ENCODE measurements at places on chromosomes 16 and 17.

GRCh38 chr17:44970136-44970741, 2.1 kb upstream of the C1QL1 start:
- no peak for DNase-seq

GRCh38 chr16:54055191-54055590, 231.4 kb downstream of the IRX3 start:
- no peak for DNase-seq

DNA sequence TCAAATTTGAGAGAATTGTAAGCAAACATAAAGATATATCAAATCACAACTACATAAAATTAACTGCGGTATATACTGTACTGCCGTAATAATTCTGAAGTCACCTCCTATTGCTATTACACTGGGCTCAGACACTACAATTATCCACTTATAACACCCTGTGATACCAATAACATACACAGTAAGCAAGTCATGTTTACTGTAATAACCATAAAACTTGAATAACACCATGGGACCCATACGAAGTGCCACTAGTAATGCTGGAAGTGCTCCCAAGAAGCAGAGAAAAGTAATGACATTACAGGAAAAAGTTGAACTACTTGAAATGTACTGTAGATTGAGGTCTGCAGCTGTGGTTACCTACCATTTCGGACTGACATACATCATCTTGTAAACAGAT, 24.0 kb downstream of the CMC2 start:
- DNase-seq: no peak

DNA sequence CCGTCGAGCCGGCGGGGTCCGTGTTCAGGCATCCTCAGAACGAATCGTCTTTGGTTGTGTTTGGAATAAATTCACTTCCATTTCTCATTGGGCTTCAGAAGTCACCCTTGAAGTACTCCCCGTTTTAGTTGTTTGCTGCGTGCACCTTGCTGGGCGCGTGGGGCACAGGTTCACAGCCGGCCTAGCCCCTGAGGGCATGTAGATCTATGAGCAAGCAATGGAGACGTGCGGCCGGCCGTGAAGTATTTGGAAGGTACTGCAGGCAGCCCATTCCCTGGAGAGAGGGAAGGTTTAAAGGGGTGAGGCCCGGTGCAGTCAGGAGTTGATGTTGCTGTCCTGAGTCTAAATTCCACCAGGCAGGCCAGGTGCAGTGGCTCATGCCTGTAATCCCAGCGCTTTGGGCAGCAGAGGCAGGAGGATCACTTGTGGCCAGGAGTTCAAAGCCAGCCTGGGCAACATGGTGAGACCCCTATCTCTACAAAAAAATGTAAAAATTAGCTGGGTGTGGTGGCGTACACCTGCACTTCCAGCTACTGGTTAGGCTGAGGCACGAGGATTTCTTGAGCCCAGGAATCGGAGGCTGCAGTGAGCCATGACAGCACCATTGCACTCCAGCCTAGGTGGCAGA, 714 bp downstream of the ACSF3 start:
- no peak for DNase-seq

GRCh38 chr17:4594931-4595684, 10.8 kb downstream of the SMTNL2 start:
- no peak for DNase-seq

- no peak for DNase-seq
Observed at GRCh38 chr17:73203788-73204479, 11.1 kb downstream of the COG1 start.

DNA sequence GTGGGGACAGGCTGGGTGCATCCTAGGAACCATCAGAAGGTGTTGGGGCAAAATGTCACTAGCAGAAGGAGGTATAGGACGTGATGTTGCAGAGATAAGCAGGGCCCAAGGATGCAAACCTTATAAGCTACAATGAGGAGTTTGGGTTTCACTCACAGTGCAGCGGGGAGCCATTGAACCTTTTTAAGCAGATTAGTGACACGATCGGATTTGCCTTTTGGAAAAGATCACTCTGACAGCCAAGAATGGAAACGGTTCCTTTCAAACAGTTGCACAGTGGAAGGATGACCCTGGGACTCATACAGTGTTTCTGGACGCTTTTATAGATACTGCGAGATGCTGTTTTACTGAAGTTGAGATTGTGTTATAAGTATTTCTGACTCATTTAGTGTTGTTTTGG, 131.8 kb upstream of the CACNG3 start:
- no peak for DNase-seq

GRCh38 chr17:19991252-19991885, 13.7 kb upstream of the AKAP10 start:
- no peak for DNase-seq

DNA sequence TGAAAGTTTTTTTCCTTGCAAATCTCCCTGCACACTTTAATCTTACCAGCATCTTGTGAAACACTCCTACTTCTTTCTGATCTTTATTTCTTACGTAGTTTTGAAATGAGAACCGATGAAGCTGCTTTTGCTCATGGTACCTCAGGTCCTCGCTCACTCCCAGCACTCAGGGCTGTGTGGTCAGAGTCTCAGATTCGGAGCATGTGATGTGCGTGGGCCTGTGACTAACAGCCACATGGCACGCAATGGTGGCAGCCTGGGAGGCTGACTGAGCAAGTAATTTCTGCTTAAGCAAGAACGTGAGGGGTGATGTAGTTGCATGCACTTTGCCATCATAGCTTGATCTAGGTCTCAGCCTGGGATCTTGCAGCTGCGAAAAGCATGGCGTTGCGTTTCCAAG, 624.3 kb downstream of the MAF start:
- DNase-seq: no peak

DNA sequence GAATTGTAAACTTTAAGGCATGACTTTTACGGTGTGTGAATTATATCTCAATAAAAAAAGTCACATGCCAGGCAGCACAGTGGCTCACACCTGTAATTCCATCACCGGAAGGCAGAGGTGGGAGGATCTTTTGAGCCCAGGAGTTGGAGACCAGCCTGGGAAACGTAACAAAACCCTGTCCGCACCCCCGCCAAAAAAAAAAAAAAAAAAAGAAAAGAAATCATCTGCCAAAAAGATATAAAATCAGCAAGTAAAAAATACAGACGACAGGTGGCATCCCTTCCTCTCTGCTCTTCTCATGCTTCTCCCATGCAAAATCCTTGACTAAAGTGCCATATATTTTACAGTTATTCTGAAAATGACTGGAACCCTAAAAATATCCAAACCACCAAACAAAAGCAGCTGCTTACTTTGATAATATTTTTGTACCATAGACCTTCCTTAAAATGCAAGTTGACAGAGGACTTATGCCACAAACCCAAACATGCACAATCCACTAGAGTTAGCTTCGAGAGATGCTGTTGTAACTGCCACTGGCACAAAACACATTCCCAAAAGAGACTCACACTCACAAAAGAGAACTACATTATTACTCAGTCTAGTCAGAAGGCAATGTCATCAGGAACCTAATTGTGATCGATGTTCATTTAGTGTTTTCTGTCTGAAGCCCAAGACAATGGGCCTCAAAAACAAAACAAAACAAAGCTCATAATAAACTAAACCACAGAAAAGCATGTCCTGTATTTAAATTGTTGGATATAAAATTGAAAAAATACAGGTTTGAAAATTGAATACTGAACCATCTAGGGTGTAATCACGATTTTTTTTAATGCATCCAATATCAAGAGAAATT, 2.4 kb downstream of the CRLF3 start:
- no peak for DNase-seq

DNA sequence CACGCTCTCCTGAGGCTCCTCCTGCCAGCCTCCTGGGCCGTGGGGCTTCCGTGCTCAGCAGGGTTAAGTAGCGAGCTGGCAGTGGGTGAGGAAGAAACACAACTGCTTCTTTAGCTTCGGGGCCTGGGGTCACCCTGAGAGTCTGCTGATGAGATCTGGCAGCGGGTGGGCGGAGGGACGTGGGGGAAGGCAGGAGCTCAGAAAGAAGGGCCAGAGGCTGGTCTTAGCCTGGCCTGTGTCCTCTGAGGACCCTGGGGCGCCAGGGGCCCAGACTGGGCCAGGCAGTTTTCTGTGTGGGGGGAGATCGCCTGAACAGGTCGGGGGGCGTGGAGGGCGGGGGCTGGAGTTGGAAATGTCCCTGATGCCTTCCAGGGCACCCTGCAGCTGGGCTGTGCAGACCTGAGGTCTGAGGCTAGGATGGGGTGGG, 97.8 kb upstream of the GSE1 start:
- DNase-seq: no peak

- no peak for DNase-seq
Observed at GRCh38 chr16:81399909-81400308, 44.7 kb upstream of the CMIP start.

GRCh38 chr17:63826468-63827001, 696 bp upstream of the PSMC5 start:
- no peak for DNase-seq

DNA sequence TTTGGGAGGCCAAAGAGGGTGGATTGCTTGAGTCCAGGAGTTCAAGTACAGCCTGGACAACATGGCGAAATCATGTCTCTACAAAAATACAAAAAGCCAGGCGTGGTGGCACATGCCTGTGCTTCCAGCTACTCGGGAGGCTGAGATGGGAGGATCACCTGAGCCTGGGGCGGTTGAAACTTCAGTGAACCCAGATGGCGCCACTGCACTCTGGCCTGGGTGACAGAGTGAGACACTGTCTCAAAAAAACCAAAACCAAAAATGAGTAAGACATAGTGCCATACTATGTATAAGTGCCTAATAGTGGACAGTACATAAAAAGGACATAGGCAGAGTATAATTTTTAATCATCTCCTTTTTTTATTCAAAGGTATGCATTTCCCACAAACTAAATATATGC, 4.0 kb downstream of the CTC1 start:
- DNase-seq: no peak

DNA sequence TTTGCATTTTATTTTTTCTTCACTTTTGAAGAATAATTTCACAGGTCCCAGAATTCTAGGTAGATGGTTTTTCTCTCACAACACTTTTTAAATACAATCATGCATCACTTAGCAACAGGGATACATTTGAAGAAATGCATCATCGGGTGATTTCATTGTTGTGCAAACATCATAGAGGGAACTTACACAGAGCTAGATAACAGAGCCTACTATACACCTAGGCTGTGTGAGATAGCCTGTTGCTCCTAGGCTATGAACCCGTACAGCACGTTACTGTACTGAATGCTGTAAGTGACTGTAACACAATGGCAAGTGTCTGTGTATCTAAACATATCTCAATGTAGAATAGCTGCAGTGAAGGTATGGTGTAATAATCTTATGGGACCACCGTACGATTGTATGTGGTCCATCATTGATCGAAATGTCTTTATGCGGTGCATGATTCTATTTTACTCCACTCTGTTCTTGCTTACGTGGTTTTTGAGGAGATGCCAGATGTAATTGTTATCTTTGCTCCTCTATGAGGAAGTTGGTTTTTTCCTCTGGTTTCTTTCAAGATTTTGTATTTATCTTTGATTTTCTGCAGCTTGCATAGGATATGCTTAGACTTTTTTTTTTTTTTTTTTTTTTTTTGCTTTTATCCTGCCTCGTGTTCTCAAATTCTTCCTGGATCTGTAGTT, 35.5 kb upstream of the TMEM92 start:
- no peak for DNase-seq

- no peak for DNase-seq
Observed at GRCh38 chr17:42691021-42691545, 8.8 kb downstream of the CNTNAP1 start.

GRCh38 chr16:47695756-47696155, 234.6 kb downstream of the PHKB start:
- no peak for DNase-seq

DNA sequence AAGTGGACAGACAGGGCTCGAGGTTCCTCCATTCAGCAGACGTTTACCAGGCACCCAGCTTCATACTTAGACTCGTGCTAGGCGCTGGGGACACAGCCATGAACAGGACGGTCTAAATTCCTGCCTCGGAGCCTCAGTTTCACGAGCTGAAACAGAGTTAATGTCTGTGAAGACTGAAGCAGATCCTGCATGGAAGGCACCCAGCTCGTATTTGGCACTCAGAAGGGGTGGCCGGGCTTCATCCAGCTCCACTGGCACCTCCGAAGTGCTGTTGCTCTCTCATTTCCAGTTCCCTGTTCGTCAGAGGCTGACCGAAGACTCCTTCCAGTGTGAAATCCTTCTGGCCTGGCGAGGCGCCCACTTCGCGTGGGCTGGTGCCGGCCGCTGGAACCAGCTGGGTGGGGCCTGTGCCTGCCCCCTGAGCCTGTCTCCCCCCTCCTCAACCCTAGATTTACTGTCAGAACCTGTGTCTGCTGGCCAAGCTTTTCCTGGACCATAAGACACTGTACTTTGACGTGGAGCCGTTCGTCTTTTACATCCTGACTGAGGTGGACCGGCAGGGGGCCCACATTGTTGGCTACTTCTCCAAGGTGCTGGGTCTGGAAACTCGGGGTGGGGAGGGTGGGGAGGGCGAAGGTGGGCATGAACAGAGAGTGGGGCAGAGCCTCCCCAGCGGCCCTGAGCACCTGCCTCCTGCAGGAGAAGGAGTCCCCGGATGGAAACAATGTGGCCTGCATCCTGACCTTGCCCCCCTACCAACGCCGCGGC, 5.8 kb downstream of the PRSS8 start:
- no peak for DNase-seq

DNA sequence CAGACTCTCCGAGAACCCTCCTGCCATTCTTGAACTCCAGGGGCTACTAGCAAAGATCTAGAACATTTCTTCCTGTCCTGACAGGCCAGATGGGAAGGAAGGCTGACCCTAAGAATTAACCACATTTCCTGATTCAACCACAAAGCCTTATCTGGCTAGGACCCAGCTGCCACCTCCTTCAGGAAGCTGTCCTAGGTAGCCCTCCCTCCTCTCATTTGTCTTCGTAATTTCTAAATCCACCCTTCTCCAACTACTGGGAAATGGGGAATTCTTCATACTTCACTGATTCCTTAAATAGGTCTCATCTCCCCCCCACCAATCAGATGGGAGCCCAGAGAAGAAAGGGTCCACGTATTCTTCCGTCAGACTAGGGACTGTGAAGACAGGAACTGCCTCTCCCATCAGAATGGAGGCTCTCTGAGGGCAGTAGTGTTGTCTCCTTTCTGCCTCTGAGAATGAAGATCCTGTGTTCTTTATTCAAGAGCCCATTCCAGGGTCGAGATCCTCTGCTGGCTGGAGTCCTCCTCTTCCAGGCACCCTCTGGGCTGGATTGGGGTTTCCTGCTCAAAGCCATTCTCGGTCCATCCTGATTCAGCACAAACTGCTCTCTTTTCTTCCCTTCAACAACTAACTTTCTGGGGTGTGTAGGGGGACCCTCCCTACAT, 2.1 kb downstream of the SAMD14 start:
- DNase-seq: no peak

- DNase-seq: no peak
Observed at GRCh38 chr17:77439189-77440018, 298.6 kb downstream of the SEC14L1 start.

DNA sequence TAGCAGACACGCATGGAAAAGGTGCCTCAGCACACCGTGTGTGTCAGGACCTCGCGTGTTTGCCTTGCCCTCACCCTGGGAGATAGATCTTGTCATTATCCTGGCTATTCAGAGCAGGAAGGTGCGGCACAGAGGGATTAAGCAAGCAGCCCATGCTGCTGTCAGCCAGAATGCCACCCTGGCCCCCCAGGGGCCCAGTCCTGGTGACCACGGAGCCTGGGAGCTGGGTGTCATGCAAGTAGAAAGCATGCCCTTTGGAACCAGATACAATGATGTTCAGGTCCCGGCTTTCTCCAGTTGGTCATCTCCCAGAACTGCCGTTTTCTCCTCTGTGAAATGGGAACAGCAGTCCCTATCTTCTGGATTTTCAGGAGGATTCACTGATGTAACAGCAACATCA, 29.9 kb downstream of the CACNG4 start:
- no peak for DNase-seq

GRCh38 chr17:13490427-13490826, 111.3 kb downstream of the HS3ST3A1 start:
- no peak for DNase-seq

GRCh38 chr16:75379911-75380847, 53.1 kb downstream of the CFDP1 start:
- DNase-seq: no peak
